Right lobe of liver (tissue), 6 donors: ENCODE measurements at places on chromosomes 13 and 19.
A peak's percentile ranks its signal among the peaks of the same experiment; 100 is the strongest.

- no peak for DNase-seq
Observed at GRCh38 chr13:112132142-112132541, 65.2 kb downstream of the SOX1 start.

DNA sequence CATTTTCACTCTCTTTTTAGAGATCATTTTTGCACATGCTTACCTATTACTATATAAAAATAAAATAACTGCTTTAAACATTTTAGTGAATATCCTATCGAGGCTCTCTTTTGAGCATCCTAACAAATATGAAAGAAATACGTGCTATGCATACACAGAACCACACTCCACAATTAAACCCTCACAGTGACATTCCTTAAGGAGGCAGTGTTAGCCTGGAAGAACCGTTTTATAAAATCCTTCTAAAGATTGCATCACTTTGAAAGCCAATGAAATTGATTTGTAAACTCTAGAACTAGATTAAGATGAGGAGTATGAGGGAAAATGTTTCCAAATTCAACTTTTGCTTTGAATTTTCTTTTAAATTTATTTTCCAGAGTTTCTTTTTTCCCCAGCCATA lies 11.1 kb upstream of the ENOX1 start:
- no peak for DNase-seq

DNA sequence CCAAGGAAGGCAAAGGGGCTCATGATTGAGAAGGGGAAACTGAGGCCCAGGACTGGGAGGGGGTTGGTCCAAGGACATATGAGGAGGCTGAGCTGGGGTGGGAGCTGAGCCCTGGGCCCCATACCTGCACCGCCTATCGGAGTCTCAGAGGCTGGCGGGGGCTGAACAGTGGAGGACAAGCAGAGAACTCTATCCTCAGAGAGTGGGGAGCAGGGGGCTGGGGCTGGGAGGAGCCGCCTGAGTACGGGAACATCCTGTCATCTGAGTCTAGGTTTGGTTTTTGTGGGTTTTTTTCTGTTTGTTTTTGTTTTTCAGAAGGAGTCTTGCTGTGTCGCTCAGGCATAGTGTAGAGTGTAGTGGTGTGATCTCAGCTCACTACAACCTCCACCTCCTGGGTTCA lies 6.2 kb downstream of the ARRDC2 start:
- no peak for DNase-seq

GRCh38 chr13:59906413-59907049 lies 257.2 kb downstream of the DIAPH3 start:
- DNase-seq: no peak

- no peak for DNase-seq
Observed at GRCh38 chr13:21232196-21232595, 55.7 kb downstream of the MRPL57 start.

DNA sequence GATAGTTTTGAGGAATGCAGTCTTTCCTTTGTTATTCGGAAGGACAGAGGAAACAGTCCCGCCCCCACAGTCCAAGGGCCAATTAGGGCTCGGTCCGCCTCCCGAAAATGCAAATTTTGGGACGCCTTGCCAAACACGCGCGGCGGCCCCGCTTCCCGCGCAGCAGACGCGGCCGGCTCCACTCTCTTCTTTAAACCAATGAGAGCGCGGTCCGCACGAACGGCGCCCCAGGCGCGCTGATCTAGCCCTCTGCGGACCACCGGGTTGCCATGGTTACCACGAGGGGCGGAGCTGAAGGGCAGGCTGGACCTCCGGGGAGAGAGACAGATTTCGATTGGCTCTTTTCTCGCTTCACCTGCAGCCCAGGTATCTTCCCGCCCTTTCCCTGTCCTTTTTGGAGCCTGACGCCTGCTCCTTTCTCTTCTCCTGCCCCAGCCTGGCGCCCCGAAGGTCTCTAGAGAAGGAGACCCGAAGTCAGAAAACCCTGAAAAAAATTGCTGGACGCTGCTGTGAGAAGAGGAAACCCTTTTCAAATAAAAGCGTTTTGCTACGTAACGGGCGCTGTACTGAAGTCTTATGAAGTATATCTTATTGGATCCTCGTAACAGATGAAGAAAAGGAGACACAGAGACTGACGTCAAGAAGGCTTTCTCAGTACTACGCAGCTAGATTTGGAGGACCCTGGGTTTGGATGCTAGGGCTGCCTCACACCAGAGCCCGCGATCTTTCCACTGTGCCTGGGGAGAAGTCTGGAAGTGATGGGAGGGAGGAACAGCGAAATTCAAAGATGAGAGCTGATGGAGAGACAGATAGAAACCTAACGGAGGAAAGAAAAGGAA lies 2.0 kb downstream of the PTH2 start:
- no peak for DNase-seq

DNA sequence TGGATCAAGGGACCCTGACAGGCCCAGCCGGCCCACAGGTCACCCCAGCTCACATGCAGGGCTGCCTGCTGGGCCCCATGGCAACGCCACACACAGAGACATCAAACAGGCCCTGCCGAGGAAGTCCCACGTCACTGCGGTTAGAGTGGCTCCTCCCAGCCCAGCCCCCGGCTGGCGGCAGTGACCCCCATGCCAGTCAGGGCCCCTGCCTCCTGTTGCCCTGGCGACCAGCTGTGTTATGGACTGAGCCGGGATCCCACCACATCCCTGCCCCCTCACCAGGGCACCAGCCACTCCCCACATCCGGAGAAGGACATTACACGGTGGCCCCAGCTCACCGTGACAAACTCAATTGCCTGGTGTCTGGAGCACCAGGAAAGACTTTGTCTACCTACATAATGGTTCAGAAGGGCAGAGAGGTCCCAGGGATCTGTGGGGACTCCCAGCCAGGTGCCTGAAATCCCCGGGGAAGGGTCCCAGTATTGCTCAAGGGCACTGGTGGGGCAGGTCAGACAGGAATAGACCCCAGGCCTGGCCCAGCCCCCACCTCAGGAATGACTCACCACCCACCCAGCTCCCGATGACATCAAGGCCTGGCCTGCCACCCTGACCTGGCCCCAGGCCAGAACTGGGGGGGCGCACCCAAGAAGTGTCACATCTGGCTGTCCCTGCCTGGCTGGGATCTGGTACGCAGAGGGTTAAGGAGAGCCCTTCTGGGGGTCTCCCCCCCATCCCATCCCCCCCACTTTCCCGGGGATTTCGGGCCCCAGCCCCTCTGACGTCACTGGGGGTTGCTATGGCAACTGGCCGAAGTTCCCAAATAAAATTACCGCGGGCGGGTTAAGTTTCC lies 30.2 kb upstream of the NANOS3 start:
- DNase-seq: peak; percentile 81

DNA sequence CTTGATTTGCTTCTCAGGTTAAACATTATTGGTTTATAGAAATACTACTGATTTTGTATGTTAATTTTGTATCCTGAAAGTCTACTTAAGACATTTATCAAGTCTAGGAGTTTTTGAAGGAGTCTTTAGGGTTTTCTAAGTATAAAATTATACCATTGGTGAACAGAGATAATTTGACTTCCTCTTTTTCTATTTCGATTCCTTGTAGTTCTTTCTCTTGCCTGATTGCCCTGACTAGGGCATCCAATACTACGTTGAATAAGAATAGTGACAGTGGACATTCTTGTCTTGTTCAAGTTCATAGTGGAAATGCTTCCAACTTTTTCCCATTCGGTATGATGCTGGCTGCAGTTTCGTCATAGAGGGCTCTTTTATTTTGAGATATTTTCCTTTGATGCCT lies 807.5 kb upstream of the SLC10A2 start:
- DNase-seq: no peak

GRCh38 chr13:113785051-113786010 lies 26.3 kb downstream of the TMEM255B start:
- DNase-seq: no peak

DNA sequence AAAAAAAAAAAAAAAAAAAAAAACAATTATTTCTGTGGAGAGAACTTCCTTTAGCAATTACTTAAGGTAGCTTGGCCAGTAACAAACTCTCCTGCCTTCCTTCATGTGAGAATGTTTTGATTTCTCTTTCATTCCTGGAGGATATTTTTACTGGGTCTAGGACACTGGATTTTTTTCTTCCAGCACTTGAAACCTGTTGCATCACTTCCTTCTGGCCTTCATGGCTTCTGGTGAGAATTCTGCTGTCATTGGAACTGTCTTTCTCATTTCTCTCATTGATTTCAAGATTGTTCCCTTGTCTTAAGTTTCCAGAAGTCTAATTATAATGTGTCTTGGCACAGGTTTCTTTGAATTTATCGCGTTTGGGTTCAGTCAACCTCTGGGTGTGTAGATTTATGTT lies 19.3 kb upstream of the RAB20 start:
- DNase-seq: no peak

DNA sequence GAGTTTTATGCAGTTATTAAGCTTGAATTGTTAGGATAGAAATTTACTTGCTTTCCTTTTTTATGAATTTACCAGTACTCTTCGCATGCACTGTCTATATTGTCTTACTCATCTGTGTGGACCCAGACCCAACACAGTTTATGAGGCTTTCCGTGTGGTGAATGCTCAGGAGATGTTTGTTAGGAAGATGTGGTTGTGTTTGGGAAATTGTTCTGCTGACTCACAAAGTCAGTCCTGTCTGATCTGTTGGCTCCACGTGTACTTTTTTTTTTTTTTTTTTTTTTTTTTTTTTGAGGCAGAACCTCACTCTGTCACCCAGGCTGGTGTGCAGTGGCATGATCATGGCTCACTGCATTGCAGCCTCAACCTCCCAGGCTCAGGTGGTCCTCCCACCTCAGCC lies 532.5 kb downstream of the LMO7 start:
- no peak for DNase-seq

DNA sequence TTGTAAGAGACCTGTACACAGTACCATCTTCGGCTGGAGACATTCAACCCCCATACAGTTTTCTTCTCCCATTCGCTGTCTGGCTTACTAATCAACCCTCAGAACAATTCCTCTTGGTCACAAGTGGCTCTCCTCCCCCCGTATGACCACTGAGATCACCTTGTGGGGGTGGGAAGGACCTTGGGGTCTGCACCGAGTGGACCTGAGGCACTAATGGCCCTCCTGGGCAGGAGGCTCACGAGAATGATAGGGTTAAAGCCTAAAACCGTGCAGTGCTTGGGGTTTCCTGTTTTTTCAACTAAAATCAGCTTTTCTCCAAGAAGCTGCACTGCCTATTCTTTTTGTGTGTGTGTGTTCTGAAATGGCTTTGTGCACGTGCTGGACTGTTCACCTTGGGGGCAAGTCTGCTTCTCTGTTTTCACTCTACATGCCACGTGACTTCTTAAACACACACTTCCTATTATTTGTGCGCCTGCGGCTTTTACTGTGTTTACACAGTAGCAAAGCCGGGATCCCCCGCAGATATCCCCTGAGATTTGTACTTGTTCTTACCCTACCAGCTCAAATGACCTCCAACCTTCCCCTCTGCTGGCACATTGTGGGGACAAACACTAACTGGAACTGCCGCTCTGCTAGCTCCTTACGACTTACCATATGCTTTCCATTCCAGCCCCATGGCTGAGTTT lies 12.3 kb downstream of the RBM26 start:
- no peak for DNase-seq

- no peak for DNase-seq
Observed at GRCh38 chr13:40149611-40150274, 494.3 kb downstream of the COG6 start.

DNA sequence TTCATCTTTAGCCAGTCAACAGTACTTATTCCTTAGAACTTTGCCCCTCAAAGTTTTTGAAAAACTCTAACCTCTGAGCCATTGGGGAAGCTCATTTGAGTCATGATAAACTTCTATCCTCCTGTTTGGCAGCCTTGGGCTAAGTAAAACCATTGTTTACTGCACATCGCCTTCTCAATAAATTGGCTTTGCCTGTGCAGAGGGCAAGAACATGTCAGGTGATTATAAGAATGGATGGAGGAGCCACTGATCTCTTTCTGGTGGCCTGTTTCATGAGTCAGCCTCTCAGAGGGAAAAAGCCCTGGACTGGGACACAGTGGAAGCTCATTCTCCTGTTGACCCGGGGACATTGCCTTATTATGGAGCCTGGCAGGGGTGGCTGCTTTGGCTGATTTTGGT lies 19.4 kb upstream of the PSG4 start:
- DNase-seq: no peak
